ENCODE measurements at places on chromosomes 3 and 15.

DNA sequence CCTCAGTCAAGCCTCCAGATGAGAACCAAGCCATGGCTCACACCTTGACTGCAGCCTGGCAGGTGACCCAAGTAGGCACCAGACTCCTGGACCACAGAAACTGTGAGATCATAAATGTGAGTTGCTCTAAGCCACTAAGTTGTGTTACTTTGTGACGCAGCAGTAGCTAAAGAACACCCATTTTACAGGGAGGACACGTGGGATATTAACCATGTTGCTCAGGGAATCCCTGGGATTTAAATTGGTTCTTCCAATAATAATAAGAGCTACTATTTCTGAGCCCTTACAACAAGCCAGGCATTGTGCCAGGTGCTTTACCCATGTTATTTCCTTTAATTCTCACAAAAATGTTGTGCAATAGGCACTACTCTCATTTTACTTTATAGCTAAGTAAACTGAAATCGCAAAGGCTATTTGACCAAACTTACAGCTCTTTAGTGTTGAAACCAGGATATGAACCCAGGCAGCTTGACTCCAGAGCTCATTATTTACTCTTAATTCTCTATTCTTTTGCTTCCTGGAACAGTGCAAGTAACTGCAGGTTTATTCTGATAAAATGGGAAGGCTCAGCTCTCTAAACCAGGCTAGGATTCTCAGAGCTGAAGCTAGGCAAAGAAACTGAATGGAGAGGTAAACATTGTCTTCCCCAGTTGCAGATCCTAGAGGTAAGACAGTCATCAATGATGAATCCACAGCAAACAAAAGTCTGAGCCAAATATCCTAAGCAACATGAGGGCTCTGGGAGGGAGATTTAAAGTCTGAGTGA is 294.4 kb downstream of the KBTBD8 start:
- no peak for DNase-seq

- DNase-seq = no peak
Observed at GRCh38 chr3:105118905-105119304, 247.8 kb upstream of the ALCAM start.

- no peak for DNase-seq
Observed at GRCh38 chr15:91929509-91929908, 76.0 kb downstream of the SLCO3A1 start.

GRCh38 chr3:185470323-185470722 is 28.5 kb downstream of the TMEM41A start:
- DNase-seq = no peak

- DNase-seq = no peak
Observed at GRCh38 chr3:132180337-132180791, 136.8 kb upstream of the ACP3 start.

DNA sequence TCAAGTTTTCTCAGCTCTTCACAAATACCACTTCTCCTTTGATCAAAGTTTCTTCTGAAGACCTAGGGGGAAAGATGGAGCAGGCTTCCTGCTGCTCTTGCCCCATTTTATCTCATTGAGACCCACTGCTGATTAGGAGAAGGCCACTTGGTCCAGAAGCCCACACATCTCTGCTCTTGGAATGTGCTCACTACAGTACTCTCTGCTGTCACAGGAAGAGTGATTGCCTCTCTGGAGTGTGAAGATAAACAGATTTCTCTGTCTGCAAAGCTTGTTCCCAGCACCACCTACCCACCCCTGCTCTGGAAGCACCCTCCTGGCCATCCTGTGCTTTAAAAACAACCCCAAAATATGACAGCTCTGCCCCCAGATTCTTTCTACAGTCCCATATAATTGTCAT is 41.3 kb upstream of the PRTG start:
- DNase-seq = no peak

- no peak for DNase-seq
Observed at GRCh38 chr3:88584451-88584850, 434.7 kb downstream of the C3orf38 start.

GRCh38 chr3:85159376-85159775 is 200.6 kb downstream of the CADM2 start:
- DNase-seq = no peak

DNA sequence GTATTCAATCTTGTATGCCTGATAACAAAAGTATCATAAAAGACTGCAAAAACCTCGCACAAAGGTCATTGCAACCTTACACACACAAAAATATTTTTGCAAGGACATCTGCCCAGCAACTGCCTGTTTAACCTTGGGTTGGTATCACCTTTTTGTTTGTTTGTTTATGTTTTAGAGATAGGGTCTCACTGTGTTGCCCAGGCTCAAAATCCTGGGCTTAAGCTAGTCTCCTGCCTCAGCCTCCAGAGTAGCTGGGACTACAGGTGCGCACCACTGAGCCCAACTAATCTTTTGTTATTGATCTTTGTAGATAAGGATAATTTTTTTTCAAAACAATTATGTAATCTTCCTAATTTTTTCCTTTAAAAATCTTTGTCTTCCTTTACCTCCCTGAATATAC is 54.2 kb downstream of the SPTSSB start:
- DNase-seq = no peak

- no peak for DNase-seq
Observed at GRCh38 chr15:85672332-85673084, 122.2 kb downstream of the KLHL25 start.

DNA sequence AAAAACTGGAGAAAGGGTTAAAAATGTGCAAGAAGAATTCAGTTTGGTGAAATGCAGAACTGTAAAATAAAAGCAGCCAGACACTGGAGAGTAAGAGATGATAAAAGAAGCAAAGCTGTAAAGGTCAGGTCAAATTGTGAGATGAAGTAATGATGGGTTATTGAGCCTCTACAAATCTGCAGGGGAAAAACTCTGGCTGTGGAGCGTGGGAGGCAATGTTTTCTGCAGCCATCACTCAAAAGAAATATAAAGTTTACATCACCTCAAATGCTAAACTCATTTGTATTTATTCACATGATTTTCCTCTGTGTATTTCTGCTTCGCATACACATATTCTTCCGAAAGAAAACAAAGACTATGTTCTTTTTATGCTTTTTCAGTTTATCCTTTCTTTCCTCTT is 158.8 kb upstream of the GPR149 start:
- DNase-seq = no peak

DNA sequence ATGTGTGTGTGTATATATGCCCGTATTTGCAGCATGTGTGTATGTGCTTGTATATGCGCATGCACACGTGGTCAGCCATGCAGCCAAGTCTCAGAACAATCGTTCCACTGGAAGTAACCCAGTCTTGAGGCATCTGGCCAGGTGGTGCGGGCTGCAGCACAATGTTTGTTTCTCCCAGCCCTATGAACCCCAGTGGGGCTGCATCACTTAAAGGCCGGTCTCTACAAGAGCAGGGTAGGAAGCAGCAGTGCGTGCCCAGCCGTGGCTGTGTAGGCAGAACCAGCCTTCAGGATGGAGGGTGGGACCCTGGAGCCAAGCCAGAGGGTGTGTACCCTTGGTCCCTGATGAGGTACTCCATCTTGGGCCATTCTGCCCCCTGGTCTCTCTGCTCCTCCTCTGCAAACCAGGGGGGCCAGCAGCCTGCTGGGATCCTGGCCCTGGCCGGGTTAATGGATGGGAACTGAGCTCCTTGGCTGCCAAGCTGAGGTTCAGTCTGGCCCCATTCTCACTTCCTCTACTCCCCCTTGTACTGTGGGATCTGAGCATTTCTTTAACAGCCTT is 11.8 kb downstream of the KLF13 start:
- DNase-seq = no peak

- DNase-seq = peak; percentile 46
Observed at GRCh38 chr3:126121074-126121473, 37.1 kb upstream of the SLC41A3 start.

GRCh38 chr15:49857496-49858475 is 236.9 kb downstream of the DTWD1 start:
- no peak for DNase-seq

- no peak for DNase-seq
Observed at GRCh38 chr15:43930079-43930478, 103.3 kb downstream of the WDR76 start.

GRCh38 chr3:78048698-78049097 is 1008.8 kb downstream of the ROBO2 start:
- DNase-seq = no peak

DNA sequence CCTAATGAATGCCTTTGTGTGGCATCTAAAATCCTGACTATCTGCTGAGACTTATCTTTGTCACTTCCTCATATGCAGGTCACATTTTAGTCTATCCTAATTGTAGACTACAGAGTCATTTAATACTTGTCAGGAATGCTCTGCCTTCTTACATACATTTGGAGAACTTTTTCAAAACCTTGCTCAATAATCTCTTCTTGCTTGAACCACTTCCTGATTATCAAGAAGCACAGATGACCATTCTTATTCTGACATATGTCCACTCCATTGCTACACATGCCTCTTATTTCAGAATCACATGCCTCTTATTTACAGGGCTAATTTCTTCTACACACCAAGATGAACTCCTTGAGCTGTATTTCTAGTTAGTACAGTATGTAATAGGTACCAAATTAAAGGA is 400.3 kb downstream of the TBC1D5 start:
- DNase-seq = no peak

DNA sequence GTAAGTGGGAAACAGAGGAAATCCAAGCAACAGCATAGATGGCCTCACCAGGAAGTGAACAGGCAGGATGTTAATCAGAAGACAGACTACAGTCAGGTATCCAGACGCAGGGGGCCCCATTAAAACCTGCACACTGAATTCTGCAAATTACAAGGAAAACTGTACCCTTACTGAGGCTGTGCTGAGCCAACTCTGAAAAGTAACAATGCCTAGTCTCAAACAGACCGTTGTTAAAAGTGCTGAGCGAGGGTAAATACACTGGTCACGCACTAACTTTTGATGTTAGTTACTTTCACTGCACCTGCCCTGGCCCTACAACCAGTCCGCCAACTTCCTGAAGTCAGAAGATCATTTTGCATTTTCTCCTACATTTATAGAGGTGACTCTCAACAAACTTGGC is 1.0 kb downstream of the TAMM41 start:
- no peak for DNase-seq

DNA sequence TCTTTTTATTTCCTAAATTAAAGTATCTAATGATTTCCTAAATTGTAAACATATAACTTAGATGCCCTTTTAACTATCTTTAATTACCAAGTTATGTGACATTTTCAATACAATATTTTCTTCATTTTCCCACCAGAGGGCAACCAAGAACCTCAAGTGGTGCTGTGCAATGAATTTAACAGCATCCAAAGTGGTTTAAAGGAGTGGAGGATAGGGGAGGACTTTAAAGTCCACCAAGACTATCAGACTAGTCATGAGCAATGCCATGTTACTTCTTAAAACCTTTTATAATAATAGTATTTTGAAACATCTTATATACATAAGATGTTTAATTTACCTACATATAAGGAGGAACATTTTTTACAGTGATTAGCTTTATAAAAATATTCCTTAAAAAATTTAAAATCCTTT is 74.4 kb downstream of the DLG1 start:
- DNase-seq = no peak

DNA sequence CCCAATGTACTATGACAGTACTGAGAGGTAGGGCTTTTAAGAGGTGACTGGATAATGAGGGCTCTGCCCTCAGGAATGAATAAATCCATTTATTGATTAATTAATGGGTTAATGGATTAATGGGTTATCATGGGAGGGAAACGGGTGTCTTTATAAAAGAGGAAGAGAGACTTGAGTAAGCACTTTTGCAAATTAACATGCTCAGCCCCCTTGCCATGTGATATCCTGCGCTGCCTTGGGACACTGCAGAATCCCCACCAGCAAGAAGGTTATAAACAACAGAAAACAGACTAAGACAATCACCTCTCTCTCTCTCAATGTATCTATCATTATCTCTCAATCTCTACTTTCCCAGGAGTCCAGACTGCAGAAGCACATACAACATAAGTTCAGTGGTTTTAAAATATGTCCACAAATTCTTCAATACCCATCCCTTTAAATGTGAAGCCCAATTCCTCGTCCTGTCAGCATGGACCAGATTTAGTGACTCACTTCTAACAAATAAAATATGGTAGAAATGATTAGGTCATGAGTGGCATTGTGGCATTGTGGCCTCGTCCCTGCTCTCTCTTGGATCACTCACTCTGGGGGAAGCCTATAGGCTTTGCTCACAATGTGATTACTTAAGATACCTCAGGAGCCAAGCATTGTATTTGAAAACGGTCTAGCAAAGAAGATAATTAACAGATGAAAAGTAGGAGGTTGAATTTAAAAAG is 40.0 kb upstream of the IL12A start:
- no peak for DNase-seq

DNA sequence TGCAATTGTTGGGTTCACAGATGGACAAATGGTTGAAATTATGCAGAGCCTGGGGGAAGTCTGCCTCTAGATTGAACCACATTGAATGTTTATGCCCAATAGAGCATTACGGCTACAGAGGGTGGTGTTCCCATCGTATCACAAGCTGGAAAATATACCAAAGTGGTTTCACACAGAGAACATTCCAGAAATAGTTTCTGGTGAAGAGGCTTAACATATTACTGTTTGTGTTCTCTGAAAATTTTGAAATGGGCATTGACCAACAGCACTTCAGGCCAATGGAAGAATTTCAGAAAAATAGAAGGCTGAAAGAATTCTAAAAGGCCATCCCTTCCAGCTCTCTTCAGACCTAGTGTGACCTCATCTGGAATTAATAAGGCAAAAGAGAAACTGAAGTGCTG is 203.9 kb downstream of the NEK10 start:
- no peak for DNase-seq

GRCh38 chr15:48693484-48693883 is 48.0 kb upstream of the FBN1 start:
- DNase-seq = no peak

- DNase-seq = no peak
Observed at GRCh38 chr15:38074029-38074428, 139.6 kb downstream of the TMCO5A start.

- DNase-seq = no peak
Observed at GRCh38 chr15:81053621-81054020, 52.9 kb downstream of the TLNRD1 start.

DNA sequence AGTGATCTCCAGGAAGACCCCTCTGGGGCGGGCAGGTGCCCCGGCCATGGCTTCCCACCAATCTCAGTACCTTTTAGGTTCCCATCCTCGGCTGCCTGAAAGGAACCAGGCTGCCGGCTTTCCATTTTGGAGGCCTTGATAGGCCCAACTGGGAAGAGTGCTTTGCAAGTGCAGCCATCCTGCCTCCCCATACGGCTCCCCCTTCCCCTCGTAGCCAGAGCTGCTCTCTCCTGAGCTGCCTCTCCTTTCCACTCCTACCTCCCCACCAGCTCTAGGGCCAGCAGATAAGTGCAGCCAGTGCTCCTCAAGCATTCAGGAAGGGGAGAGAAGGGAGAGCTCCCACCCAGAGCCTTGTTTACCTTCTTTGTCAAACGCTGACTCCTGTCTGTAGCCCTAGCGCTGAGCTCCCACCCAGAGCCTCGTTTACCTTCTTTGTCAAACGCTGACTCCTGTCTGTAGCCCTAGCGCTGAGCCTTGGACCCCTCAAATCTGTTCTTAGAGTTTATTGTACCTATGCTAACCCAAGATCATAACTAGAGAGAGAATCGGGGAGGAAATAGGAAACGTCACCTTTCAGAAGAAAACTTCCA is 133.0 kb downstream of the LRRK1 start:
- peak; percentile 28 for DNase-seq

GRCh38 chr3:78644847-78645246 is 1123.0 kb downstream of the ROBO1 start:
- DNase-seq = no peak

- DNase-seq = no peak
Observed at GRCh38 chr15:49290191-49290590, 120.1 kb downstream of the GALK2 start.

GRCh38 chr3:98695796-98696195 is 67.3 kb upstream of the ST3GAL6 start:
- DNase-seq = no peak

- DNase-seq = peak; percentile 84
Observed at GRCh38 chr3:136250903-136251460, 842 bp downstream of the PCCB start.

- DNase-seq = peak; percentile 76
Observed at GRCh38 chr3:97821287-97821773, 481 bp upstream of the CRYBG3 start.
